NCI-H524 treated with DMSO at 0.1 percent for 48 hours (cell line): ENCODE measurements at places on chromosomes 12 and 14.

- no peak for DNase-seq
These were observed at the start of gene MMP17 for GRCh38 chr12:131827961-131828534. Gene MMP17 (plus strand): TSS chr12:131828393. CDS start chr12:131828495, 102 bp downstream.

GRCh38 chr12:3933074-3933818 lies 60.0 kb upstream of the PARP11 start:
- DNase-seq: no peak

DNA sequence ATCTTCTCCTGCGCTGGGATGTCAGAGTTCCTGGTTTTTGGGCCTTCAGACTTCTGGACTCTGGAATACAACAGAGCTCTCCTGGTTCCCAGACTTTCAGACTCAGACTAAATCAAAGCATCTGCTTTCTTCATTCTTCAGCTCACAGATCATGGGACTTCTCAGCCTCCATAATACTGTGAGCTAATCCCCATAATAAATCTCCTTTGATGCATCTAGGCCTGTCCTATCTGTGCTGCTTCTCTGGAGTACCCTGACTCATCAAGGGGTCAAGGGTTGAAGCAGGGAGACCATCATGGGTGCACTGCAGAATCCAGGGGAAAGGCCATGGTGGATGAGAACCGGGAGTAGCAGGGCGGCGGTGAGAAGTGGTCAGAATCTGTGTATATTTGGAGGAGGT lies 1094.1 kb upstream of the TMEM132C start:
- DNase-seq: no peak

- no peak for DNase-seq
These were observed 51.6 kb downstream of the ARHGAP5 start for GRCh38 chr14:32128703-32129102.

- DNase-seq: no peak
These were observed 69.8 kb upstream of the PYGL start for GRCh38 chr14:51014086-51014485.

- no peak for DNase-seq
These were observed 51.5 kb upstream of the SLC2A13 start for GRCh38 chr12:40157336-40157735.

DNA sequence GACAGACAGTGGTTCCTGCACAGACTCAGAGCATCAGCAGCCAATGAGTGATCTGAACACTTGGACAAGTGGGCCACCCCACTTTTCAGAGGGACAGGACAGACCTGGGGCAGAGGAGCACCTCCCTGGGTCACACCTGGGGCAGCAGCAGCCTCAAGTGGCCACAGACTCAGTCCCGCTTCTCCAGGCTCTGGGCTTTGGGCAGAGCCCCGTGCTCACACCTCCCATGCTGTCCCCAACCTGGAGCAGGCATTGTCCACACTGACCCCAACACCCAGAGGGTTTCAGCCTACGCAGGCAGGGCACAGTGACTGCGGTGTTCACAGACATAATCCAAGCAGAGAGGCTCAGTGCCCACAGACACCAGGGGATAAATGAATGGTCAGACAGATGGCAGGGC lies 135.5 kb upstream of the SFSWAP start:
- DNase-seq: no peak

DNA sequence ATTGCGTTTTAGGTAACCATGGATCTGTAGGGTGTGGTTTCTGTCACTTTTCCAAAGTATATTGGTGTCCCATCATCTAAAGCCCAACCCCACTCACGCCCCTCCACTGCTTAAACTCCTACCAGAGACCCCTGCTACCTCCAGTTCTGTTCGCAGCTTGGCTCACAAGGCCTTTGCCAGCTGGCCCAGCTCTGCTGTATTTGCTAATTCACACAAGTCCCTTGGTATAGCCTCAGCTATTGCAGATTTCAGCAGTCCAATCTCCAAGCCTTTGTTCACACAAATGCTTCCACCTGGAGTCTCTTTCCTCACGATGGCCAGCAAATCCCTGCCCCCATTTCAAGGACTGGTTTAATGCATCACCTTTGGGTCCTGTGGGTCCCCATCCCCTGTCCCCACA lies 24.2 kb downstream of the ISCA2 start:
- no peak for DNase-seq

GRCh38 chr14:61103541-61104339 lies 122.7 kb downstream of the SLC38A6 start:
- no peak for DNase-seq

DNA sequence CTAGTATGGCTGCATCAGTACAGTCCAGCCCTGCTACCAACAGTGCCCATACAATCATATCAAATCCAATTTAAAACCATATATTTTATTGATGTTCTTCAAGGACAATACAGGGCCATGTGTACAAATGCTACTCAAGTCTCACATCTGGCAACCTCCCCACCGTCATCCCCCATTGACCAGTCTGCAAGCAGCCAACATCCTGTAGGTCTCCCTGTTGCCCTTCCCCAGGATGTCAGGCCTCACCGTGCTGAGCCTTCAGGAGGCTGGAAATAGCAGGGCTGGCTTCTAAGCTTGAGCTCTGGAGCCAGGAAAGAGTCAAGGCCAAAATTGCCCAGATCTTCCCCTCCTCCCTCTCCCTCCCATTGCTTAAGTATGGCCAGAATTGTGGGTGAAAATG lies 10.4 kb downstream of the ZDHHC22 start:
- no peak for DNase-seq

DNA sequence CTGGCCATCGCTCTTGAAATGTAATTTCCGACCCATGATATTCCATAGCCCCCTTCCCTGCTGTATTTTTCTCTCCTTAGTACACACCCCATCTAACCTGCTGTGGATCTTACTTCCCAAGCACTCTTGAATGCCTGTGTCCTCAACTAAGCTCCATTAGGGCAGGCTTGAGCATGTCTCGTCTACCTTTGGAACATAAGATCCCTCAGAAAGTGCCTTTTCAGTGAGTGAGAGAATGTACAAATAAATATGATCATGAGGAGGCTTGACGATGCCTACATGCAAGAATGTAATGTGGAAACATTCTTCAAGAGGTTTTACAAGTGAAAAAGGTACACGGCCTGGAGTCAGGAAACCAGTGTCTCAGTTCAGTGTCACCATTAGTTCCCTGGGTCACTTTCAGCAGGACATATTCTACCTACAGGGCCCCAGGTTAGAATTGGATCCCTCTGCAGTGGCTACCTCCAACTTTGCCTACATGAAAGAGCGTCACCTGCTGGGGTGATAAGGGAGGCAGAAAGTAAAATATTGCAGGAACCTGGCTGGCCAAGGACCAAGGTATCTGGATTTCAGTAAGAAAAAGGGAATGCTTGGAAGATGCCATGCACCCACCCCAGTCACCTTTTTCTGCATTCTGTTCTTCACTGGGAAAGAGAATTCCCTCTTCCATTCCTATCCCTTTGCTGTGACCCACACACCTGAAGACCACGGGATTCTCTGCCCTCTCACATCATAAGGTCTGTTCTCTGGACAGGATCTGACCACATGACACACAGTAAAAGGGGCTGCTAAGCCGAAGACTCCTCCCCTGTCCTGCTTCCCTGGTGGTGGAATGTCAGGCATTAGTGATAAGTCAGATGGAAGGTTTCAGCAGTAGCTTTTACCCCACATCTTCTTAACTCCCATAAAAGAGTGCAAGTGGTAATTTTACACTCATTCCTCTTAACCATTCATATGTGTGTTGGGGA lies 24.6 kb upstream of the SERPINA1 start:
- DNase-seq: no peak

- no peak for DNase-seq
These were observed 25.0 kb downstream of the ERH start for GRCh38 chr14:69373104-69373503.

DNA sequence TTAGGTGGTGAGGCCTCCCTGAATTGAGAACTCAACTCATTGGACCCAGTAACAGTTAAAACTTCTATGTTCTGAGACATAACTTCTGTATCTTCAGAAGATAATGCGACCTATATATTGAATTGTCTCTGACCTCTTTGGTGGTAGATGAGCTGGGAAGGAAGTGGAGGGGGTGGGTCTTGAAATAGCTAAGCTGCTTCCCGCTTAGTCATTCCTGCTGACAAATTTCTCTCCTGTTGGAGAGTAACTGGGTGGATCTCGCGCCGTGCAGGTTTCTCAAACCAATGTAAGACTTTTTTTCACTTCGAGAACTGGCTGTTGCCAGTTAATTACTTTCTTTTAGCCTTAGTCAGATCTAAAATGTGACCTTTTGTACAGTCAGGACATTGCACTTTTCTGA lies 100.8 kb downstream of the PPHLN1 start:
- no peak for DNase-seq

GRCh38 chr12:117404940-117405339 lies 43.5 kb upstream of the NOS1 start:
- DNase-seq: no peak

DNA sequence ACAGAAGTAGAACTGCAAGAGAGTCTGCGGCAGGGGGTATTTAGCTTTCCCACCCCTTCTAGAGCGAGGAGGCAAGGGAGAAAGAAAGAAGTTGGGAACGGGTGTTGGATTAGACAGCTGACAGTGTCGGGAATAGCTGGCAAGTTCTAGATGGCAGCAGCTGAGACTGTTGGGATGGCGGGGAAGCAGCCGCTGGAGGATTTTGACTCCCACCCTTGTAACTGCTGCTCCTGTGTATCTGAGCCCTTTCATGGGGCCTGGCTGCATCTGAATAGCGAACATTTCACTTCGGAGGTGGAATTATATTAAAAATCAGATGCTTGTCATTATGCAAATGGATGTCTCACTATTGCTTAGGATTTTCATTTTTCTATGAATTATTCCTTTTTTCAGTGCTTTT lies 104.6 kb downstream of the AACS start:
- no peak for DNase-seq
